ENCODE measurements at places on chromosomes 4 and X.

GRCh38 chr4:57154191-57154590, 44.0 kb upstream of the IGFBP7 start:
- no peak for DNase-seq

DNA sequence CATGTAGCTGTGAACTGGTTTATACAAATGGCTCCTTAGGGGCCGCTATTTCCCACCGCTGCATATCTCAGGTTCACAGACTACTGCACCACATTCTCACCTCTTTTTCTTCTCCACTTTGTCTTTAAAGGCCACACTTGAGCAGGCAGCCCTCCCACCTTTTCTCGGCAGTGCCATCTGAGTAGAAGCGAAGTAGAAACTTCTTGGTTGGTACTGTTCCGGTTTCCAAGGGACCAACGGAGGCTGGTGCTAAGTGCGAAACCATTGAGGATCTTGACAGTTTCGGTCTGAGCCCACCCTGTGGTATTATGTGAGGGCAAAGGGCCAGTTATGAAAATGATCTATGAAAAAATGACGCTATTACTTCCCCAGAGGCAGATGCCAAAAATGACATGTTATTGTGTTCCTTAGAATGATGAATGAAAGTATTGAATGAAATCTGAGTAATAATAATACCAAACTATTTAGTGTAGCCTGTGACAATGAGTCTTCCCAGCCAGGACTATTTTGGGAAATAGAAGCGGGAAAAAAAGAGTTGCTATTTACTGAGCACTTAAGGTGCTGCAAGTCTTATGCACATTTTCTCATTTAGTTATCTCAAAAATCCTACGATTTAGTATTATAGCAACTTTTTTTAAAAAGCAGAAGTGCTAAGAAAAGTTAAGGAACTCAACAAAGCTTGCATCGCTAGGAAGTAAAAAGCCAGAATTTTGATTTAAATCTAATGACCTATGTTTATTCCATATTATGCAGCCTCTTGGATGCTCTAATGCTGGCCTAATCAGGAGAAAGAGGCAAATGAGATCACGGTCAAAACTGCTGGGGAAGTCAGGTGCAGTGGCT, 29.6 kb upstream of the CHRNA9 start:
- peak; percentile 65 for DNase-seq

DNA sequence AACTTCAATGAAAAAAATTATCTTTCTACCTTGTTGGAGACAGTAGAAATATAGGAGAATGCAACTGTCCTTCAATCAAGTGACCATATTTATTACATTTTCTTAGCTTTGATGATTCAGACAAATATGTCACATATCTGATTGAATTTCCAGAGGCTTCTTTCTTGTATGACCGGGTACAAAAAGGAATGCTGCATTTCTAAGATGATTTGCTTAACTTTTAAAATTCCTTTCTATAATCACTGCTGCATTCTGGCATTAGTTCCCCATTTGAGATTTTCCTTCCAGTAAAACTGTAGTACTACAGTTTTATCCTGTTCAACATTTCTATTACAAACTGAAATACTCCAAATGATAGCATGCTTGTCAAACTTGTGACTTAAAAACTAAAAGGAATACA, 5.2 kb downstream of the MFSD8 start:
- DNase-seq, result no peak

DNA sequence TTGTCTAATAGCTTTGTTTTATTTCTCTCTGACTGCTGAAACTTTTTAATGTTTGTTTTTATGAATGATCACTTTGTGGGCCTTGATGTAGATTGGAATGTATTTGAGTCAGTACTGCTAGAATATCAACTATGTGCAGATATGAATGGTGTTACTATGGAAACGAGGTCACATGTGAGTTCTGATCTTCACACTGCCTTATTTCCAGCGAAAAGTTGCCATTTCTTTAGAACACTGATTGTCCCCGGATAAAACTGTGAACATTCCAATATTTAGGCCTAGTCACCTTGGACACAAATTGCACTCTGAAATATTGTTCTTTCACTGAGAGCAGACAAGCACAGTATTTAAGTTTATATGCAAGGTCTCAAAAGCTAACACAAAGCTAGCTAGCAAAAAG, 27.2 kb upstream of the MAGED1 start:
- no peak for DNase-seq

DNA sequence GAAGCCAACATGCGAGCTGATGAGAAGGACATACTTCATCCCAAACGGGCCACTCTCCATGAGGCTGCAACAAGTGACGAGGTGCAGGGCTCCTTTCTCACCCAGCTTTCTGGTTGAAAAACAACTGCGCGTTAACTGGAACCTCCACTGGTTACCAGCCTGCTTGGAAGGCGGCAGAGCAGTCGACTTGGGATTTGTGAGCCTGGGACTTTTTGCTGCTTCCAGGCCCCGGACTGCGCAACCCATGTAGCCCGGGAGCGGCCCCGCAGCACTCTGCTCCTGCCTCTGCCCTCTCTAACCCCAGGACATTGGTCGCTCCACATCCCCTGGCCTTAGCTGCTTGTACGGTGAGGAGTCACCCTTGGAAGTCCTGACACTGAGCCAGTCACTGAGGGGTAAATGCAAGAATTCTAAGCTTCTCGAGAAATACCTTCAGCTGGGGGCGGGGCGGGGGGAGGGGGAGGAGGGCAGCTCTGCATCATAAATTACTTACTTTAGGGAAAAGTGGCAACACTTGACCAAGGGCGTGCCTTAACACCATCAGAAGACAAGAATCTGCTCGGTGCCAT, 72.7 kb downstream of the MTMR1 start:
- no peak for DNase-seq

- DNase-seq, result no peak
Measured at GRCh38 chr4:98151145-98151924, 8.1 kb upstream of the STPG2 start.

- DNase-seq, result no peak
Measured at GRCh38 chrX:121407627-121408026, 360.2 kb downstream of the GLUD2 start.

- DNase-seq, result no peak
Measured at GRCh38 chr4:14807856-14808255, 194.4 kb upstream of the CPEB2 start.

- DNase-seq, result no peak
Measured at GRCh38 chrX:43702660-43703059, 46.6 kb downstream of the MAOA start.

GRCh38 chrX:47143894-47144625, 442 bp downstream of the NDUFB11 start:
- peak; percentile 42 for DNase-seq

- DNase-seq, result no peak
Measured at GRCh38 chr4:83852085-83852451, 316.2 kb downstream of the GPAT3 start.

DNA sequence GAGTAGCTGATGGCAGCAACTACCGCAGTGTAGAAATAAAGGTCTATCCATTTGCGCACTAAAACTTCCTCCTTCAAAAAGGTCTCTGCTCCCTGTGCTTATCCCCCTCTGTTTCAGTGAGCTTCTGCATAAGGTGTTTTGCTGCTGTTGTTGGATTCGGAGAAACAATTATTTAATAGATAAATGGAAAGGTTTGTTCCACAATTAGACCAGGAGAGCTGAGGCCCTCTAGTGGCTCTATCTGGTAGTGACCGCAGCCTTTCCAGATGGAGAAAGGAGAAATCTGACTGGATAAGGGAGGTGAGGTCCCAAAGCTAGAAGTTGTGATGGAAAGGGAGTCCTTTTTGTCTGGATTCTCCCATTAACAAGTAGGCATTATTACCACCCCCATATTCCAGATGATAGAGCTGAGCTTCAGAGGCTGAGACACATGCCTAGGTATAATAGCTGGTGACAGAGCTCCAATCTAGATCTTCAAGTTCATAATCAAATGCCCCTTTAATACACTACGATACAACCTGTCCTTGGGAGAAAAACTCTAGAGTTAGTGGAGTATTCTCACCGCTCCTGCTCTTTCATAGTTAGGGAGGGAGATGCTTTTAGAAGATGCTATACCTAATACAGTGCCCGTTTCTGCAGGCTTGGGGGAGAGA, 5.1 kb upstream of the GABRQ start:
- DNase-seq, result peak; percentile 23

DNA sequence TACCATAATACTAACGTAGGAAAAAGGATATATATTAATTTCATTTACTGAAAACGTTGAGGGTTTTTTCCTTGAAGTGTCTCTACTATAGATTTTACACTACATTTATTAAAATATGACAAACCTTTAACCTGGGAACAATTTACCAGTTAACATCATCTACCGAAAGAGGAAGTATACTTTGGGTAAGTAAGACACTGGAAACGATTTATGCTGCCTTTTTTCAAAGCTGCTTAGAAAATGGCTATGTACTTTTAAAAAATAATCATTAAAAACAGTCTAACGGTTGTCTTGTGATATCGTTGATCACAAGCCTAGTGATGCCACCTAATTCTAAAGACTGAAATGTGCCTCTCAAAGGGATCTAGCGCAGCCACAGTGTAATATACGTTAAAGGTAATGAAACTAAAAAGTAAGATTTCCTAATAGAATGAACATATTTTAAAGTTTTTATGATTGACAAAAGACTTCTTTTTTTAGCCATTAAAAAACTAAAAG, 50.4 kb downstream of the STX18 start:
- DNase-seq, result no peak

- DNase-seq, result no peak
Measured at GRCh38 chr4:149277705-149278104, 537.9 kb downstream of the IQCM start.

DNA sequence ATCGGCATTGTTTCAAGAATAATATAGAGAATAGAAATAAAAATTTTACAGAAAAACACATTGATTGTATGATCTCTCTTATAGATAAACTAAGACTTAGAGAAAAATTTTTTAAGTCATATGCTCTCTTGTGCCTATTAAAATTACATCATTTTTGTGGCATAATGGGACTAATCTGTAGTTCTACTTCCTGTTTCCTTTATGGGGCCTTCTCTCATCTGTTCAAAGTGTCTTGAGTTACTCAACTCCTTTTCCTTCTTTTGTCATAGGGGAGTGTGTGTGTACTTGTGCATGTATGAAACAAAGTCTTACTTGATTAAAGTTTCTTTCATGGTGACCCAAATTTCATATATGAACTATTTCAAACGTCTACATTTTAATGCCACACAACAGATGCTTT, 1448.9 kb upstream of the TENM3 start:
- no peak for DNase-seq

DNA sequence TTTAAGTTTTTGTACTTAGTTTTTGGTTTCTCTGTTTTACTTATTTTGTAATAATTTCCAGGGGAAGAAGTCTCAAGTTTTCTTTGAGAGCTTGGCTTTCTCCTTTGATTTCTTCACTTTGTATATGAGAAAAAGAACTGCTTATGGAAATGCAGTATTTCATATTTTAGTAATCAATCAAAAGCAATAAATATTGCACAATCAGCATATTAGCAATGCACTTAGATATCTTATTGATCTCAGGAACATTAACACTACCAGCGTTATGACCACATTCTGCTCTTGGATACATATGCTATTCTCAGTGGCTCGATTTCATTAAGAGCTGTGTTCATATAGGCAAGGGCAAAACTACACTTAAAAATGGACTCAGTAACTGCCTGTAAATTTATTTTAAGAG, 381.0 kb upstream of the DMD start:
- no peak for DNase-seq

DNA sequence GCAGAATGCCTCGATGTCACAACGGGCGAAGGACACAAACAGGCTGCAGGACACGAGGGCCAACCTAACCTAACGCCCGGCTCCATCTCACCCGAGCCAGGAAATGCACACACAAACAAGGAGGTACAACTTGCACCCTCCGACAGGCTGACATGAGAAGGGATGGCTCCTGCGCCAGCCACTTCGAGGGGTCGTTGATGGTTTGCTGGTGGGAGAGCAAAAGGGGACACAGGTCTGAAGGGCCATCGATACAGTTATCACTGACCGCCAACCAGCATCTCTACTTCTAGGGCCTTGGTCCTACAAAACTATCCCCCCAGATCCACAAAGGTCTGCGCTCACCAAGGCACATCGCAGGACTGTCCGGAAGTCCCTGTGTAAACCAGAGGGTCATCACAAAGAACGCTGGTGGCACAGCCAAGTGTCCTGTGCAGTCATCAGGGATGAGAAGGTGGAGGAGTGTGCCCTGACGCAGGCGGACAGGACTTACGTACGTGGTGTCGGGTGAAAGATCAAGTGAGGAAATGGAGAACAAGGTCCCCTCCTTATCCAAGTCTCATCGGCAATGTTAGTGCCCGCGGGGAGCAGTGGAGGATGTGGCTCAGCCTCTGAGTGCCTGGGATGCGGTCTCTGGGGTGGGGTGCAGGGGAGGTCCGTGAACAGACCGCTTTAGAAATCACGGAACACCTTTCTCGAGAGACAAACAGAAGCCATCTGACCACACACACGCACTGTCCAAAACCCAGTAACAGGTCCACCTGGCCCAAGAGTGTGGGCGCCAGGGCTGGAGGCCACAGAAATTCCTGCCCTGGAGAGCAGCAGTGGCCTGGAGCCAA, 7.0 kb downstream of the MXD4 start:
- DNase-seq, result peak; percentile 0

DNA sequence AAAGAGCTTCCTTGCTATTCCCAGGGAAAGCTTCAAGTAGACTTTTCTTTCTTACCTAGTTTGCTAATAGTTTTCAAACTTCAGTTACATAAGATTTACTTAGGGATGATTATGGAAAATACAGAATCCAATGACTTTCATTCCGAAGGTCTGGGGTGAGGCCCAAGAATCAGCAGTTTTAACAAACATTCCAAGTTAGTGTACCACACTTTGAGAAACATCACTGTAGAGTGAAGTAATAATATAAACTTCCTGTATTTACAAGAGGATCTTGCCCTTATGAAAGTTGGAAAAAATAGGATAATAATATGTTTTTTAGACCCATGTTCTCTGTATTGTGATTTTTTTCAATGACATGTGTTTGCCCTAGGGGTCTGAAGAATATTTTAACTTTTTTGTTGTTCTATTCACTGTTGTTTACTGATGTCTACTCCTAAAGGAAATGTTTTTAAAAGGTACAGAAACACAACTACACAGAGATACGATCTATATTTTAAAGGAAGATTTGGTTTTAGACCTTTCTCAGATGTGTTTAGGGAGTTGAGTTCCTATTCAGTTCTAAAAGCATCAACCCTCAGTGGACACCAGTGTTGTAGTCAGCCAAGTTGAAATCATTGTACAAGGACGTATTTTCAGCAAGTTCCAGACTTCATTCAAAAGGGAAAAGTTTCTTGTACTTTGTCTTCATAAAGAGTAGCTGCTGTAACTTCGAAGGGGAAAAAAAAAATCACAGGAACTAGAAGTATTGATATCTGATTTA, 295.8 kb upstream of the SLC7A11 start:
- DNase-seq, result no peak

DNA sequence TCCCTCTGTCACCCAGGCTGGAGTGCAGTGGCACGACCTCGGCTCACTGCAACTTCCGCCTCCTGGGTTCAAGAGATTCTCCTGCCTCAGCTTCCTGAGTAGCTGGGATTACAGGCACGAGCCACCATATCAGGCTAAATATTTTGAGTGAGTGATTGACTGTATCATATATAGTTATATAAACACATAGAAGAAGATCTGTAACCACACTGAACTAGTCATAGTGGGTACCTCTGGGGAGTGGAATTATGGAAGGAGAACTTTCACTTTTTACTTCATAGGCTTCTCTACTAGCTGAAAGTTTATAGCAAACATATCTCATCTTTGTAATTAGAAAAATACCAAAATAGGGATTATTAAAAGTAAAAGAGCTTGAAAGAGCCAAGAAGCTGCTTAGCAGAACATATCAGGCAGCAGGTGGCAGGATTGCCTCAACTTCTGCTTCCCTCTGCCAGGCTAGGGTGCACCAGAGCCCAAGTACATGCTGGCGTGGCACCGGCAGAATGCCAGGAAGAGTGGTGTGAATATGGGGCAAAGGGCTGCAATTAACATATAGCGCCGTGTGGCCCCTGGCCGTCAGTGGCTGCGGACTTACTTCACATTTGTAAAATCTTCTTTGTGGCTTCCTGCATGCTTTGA, 39.5 kb upstream of the CD40LG start:
- peak; percentile 51 for DNase-seq

All from activated T-cell treated with anti-CD3 and anti-CD28 coated beads, Interleukin-2, amount 50 U/mL, for 72 hours (primary cell).